ENCODE measurements at places on chromosomes 6 and 20.

GRCh38 chr6:109227646-109228045, 132.3 kb downstream of the CEP57L1 start:
- DNase-seq, result no peak

DNA sequence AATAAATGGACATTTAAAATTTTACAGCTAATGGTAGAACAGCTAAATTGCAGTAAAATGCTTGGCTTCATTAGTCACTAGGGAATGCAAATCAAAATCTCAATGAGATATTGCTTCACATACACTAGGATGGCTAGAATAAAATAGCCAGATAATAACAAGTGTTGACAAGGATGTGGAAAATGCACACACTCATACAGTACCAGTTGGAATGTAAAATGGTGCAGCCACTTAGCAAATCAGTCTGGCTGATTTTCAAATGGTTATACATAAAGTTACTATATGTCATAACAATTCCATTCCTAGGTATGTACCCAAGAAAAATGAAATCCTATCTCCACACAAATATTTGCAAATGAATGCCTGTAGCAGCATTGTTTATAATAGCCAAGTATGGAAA, 452.1 kb downstream of the HDGFL1 start:
- no peak for DNase-seq

DNA sequence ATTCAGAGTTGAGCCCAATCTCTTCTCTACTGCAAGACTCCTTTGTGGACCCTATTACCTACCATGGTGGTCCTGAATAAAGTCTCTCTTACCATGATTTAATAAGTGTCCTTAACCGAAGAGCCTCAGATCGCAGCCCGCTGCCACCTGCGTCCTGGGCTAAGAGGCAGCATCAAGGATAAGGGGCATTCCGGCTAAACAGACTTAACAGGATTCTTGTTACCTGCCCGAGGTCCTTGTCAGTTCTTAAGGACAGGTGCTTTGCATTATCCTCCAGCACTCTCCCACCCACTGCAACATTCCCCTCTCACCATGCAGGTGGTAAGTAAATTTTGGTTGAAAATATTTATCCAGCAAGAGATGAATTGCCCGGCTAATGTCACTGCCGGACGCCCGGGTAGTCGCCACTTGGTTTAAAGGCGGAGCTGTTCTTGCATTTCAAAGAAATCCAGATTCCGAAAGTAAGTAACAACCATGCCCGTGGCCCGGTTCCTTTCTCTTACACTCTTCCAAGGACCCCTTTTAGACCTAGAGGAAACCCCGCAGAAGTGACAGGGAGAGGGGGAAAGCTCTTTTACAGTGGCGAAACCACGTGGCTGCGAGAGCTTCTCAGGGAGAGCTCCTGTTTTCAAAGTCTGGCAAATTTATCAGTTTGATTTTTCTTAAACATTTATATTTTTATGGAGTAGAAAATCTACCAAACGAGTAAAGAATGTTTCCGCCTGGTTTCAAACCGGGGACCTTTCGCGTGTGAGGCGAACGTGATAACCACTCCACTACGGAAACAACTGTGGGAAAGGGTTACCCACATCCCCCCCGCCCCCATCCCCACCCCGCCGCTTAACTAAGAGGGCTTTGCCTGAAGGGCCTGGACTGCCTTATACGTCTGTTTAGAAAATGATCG, 41.9 kb upstream of the PRSS16 start:
- no peak for DNase-seq

DNA sequence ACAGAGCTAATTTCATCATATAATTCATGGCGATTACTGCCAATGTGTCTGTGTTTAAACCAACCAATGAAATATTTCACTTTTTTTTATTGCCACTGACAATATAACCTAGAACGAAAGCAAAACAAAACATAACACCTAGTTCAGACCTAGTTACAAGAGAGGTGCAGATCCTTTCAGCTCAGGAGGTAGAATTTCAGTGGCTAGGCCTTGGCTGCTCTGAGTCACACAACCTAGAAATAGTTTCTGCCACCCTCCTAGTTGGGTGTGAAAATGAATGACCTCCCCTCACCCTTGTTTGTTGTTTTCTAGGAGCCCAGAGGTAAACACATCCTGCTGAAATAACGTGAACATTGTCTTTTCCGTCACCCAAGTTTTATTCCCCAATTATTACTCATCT, 356.3 kb downstream of the HTR1B start:
- DNase-seq, result no peak

DNA sequence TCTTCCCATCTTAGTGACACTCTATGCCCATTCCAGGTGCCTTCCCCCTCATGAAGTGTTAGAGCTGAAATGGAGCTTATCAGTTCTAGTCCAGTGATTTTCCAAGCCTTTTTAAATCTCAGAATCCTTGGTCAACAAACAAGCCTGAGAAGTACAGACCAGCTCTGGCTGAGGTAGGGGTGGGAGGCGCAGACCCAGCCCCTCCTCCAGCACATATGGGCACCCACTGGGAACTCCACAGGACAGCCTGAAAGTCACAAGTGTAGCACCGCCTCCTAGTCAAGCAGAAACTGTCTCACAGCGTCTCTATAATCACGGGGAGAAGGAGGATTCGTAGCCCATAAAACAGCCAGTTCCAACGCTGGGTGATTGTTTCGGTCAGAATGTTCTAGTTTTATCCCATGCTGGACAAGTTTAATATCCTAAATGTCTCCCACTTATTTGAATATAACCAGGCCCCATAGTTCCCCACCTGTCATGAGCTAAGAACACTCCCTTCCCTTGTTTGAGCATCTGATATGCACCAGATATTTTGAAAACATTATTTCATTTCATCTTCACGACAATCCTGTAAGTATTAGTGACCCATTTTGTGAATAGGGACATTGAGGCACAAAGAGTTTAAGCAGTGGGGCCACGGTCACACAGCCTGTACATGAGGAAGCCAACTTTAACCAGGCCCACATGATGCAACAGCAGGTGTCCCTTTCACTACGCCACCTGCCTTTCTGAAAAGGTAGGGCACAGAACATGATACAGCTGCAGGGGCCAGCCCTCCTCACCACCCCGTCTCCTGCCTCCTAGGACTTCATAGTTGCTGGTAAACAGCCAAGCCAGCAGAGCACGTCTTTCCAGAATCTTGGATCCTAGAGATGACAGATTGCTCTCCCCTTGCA, 40.1 kb downstream of the TRAF3IP2 start:
- no peak for DNase-seq

DNA sequence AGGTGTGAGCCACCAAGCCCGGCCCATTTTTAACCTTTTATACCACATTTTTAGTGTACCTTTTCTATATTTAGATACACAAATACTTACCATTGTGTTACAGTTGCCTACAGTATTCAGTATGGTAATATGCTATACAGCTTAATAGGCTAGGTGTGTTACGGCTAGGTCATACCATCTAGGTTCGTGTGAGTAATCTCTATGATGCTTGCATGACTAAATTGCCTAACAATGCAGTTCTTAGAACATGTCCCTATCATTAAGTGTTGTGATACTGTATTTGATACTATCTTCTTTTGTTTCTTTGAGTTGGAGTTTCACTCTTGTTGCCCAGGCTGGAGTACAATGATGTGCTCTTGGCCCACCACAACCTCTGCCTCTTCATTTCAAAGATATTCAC, 387.7 kb upstream of the SASH1 start:
- no peak for DNase-seq

- no peak for DNase-seq
Observed at GRCh38 chr20:53800418-53800817, 206.8 kb upstream of the ZNF217 start.

DNA sequence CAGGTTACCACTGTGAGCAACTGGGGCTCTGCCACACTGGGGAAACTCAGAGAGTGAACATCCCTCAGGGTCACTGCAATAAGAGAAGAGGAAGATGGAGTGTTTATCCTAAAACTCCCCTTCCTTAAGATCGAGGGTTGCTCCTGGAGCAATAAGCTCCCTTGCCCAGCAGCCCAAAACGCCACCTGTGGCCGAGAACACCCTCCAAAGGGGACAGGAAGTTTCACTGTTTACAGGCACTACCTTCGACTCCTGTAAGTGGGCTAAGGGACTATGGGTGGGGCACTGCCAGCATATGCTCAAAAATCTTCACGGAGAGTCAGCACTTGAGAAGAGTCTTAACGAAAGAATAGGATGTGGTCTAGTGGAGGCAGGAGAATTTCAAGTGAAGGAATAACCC, 132.5 kb downstream of the FAXC start:
- DNase-seq, result no peak

GRCh38 chr6:2197177-2197671, 48.2 kb downstream of the GMDS start:
- DNase-seq, result no peak

DNA sequence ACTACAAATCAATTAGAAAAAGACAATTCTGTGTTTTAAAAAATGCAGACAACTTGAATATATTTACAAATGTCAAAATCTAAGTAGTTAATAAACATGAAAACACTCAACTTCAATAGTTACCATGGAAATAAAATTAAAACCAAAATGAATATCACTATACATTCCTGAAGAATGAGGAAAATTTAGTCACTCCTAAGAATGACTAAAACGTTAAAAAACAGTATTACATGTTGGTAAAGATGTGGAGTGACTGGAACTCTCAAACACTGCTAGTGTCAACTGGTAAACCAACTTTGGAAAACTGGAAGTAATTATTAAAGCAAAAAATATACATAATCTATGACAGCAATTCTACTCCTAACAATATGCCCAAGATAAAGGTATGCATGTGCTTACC, 36.3 kb downstream of the AHI1 start:
- DNase-seq, result no peak

DNA sequence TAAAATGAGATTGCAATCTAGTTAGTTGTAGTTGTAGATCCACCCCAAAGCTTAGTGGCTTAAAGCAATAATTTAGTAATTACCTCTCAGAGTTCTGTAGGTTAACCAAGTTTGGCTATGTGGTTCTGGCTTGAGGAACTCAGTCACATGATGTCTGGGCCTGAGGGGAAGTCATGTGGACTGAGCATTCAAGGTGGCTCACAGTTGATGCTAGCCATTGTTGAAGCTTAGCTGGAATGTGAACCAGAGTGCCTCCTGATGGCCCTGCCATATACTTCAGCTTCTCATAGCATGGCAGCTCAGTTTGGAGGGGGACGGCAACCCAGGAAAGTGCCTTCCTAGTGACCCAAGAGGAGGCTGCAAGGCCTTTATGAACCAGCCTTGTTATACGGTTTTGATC, 263.2 kb upstream of the RNF217 start:
- no peak for DNase-seq

DNA sequence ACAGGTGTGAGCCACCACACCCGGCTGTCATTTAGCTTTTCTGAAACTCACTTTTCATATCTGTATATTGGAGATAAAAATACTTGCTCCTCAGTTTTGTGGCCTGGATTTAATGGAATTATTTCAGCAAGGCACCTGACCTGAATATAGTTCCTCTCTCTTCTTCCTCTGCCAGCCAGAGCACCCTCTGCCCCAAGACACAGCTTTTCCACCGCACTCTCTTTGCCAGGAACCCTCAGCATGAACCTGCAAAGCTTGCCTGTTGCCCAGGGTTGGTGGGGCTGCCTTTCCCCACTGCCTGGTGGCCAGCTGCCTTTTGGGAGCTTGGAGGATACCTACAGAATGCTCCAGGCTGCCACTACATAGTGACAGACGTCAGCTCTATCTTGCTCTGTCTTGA, 3.1 kb downstream of the GTSF1L start:
- no peak for DNase-seq

DNA sequence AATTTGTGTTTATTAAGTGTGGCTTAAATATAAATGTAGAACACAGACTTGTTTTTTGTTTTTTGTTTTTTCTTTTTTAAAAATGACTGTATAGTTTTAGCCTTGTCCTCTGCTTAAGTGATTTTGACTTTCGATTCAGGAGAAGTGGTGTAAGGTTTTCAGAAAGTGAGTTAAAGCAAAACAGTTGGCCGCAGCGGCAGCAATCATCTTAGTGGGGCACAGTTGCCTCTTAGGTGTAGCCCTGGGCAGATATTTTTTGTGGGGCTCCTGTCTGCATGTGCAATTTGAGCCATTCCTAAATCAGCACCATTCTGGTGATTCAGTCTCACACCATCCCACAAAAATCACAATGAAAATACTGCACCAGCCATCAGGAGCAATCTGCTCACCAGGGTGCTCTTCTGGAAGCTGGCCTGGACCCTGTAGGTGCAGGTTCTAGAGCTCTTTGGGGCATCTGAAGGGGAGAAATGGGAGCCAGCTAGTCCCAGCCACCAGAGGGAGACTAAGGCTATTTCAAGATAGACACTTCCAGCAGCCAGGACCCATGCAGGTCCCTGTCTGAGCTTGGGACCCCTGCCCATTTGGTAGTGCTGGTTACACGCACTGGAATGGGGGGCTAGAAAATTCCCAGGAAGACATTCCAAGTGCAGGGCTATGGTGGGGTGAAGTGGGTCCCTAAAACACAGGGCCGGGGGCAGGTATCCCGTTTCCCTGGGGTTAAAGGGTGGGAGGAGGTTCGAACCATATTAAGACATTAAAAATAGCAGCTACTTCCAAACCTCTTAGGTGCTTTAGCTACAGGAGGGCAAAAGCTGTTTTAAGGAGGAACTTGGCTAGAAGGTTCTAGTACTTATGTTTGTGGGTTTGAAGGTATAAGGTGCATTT, 156.6 kb downstream of the NFATC2 start:
- peak; percentile 46 for DNase-seq

DNA sequence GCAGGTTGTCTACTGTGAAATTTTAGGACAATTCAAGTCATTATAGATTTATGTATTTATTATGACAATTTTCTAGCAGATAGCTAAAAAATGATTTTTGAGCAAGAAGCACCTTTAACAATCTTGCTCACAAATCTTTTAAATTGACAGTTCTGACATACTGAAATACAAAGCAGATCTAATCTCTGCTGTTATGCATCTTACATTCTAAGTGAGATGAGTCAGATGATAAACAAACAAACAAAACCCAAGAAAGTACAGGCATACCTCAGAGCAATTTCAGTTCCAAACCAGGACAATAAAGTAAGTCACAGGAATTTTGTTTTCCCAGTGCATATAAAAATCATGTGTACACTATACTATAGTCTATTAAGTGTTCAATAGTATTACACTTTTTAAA, 430.7 kb upstream of the PTCHD4 start:
- no peak for DNase-seq

- no peak for DNase-seq
Observed at GRCh38 chr6:71721642-71722041, 164.7 kb upstream of the RIMS1 start.

DNA sequence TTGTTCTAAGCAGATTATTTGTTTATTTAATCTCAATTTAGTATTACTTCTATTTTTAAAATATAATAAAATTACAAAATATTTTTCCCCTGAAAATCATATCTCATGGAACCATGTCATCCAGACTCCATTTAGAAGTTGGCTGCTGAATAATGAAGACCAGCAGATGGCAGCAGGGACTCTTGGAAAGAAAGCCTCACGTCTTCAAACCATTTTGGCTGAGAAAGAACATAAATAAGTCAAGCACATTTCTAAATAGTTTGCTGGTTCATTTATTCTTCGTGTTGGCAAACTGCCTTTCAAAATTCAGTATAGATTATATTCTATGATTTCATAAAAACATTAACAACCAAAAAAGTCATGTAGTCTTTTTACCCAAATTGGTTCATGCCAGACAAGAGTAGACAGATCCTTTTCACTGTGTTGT, 71.7 kb downstream of the RCAN2 start:
- no peak for DNase-seq

GRCh38 chr20:5786930-5787795, 37.0 kb downstream of the SHLD1 start:
- no peak for DNase-seq

- DNase-seq, result no peak
Observed at GRCh38 chr20:25318471-25319240, 70.8 kb downstream of the PYGB start.

Data from activated CD4-positive, alpha-beta T cell treated with anti-CD3 and anti-CD28 coated beads for 4 hours (primary cell).